ENCODE measurements at places on chromosomes 3 and 15.

GRCh38 chr15:77455696-77456321 lies 35.1 kb downstream of the HMG20A start:
- peak; percentile 71 for ATAC-seq

DNA sequence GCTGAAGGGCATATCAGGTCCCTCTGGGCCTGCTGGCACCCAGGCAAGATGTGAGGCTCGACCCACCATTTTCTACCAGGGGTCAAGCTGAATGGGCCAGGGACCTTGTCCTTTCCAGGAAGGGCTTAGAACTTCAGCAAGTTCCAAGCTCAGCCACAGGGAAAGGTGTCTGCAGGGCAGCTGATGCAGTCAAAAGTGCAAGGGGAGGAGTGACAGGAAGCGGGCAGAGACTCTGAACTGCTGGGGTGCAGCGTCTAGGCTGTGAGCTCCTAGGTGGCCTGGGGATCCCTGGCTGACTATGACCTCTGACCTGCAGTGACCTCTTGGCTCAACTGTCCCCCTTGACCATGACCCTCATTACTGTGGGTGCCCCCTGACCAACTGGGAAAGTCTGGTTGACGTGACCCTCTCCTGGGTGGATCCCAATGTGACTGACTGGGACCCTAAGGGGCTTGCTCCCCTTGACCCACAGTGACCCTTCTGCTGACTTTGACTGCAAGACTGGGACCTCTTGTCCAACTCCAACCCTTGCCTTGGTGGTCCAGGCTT lies 14.4 kb upstream of the SEC13 start:
- ATAC-seq: no peak

DNA sequence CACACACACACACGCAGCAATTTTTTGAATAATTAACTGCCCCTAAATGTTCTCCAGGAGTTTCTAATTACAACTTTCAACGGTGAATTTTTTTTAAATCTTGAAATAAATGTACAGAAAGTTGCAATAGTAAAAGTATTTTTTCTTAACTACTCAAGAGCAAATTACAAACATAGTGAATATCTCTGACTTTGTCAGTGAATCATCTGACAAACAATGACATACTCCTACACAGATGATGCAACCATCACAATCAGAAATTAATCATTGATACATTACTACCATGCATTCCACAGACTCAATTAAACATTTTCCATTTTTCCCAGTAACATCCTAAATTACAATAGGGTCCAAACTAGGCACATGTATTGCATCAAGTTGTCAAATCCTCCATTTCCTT lies 597.3 kb downstream of the NAALADL2 start:
- ATAC-seq: no peak

GRCh38 chr15:84761607-84762131 lies 13.3 kb downstream of the ZNF592 start:
- ATAC-seq: no peak

GRCh38 chr15:40550341-40551037 lies 14.4 kb downstream of the CCDC32 start:
- ATAC-seq: no peak

GRCh38 chr15:61337541-61337940 lies 108.4 kb upstream of the RORA start:
- no peak for ATAC-seq

DNA sequence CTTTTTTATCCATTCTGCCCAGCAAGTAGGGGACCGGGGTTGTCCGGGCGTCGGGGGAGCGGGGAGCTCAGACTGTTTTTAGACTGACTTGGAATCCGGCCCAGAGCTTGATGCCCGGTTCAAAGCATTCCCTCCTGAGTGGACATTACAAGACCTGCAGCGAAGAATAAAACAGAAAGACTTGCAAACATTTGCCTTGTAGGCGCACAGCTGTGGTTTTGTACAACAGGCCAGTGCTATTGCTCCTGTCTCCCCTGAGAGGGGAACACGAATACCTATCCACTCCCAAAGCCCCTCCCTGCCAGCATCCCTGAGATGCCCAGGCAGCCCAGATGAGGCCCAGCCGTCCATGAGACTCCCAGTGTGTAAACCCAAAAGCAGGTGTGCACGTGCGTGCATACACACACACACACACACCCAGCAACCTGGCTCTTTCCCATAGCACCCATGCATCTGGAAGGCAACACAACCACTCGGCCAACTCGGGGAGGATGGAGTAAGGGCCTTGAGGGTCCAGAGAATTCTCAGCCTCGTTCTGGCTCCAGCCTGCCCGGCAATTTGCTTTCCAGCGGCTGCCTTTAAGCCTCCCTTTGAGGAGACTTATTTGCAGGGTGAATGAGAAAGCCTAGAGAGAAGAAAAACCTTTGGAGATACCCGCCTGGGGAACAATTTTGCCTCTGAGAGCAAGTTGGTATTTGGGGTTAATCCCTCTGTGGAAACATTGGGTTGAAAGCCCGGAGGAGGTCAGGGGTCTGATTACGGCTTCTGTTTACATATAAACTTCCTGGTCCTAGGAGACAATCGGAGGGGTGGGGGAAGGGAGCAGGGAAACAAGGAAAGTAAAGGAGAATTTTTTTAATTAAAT lies 161.0 kb upstream of the HES1 start:
- no peak for ATAC-seq

- no peak for ATAC-seq
Measured at GRCh38 chr3:125401402-125401801, 26.3 kb upstream of the ZNF148 start.

GRCh38 chr3:156837115-156837514 lies 11.0 kb downstream of the LEKR1 start:
- no peak for ATAC-seq

GRCh38 chr3:125165189-125165947 lies 47.2 kb downstream of the SLC12A8 start:
- ATAC-seq: peak; percentile 58

Data from gastroesophageal sphincter (tissue), 4 donors.